ENCODE measurements at places on chromosomes 12 and 14.
A peak's percentile ranks its signal among the peaks of the same experiment; 100 is the strongest.

DNA sequence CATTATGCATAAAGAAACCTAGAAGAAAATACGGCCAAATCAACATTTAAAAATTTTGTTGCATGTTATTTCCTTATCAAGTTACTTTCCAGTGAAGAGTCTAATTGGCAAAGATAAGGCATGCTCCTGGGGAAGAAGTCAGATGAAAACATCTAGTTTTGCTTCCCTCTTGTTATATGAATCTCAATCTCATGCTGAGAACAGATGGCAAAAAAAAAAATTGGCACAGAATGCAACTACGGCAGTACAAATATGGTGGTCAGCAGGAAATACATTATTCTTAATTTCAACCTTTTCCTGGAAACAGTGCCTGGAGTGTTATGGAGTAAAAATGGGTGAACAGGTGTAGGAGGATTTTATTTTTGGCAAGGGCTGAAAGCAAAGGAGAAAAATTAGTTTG is 32.8 kb downstream of the HECTD4 start:
- peak; percentile 74 for DNase-seq

- no peak for DNase-seq
Observed at GRCh38 chr14:89524990-89525667, 108.1 kb upstream of the FOXN3 start.

- DNase-seq: no peak
Observed at GRCh38 chr12:25592725-25593495, 39.8 kb upstream of the LMNTD1 start.

DNA sequence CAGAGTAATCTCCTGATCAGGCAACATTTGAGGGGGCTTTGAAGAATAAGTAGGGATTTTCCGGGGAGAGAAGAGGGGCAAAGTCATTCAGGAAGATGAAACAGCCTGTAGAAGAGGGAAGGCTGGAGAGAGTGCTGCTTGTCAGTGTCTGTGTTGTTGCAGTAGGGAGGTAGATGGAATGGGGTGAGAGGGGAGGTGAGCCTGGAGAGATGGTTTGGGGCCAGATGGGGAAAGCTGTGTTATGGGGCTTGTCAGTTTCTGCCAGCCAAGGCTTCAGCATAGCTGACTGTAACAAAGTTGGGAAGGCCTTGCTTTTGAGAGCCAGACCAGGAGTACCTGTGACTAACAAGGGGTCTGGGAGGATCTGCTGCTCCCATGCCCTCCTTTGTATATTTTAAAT is 18.0 kb downstream of the BICD1 start:
- no peak for DNase-seq

DNA sequence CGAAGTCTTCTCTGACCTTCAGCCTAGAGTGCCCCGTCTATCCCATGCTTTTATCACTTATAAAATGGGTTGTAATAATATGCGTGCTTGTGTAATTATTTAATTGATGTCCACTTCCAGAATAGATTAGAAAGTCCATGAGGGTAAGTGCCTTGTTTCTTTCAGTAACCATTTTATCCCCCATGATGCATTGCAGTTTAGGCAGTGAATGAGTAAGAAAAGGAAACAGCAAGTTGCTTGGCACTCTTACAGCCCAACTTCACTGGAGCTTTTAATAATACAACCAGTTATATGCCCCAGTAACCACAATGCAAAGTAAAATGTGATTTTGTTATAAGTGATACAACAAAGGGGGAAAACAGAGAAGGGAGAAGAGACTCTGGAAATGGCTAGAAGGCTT is 287.3 kb downstream of the MED13L start:
- no peak for DNase-seq

GRCh38 chr14:34035177-34035933 is 84.5 kb upstream of the EGLN3 start:
- DNase-seq: no peak

GRCh38 chr14:103118018-103118662 is 5.1 kb upstream of the TNFAIP2 start:
- no peak for DNase-seq
